ENCODE measurements at places on chromosomes 2 and 18.

DNA sequence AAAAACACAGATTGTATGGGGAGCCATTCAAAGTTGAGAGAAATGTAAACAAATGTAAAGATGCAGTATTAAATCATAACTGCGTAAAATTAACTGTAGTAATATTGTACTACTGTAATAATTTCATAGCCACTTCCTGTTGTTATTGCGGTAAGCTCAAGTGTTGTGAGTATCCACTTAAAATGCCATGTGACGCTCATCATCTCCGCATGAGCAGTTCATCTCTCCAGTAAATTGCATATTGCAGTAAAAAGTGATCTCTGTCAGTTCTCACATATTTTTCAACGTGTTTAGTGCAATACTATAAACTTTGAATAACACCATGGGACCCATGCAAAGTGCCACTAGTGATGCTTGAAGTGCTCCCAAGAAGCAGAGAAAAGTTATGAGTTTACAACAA, 41.8 kb upstream of the SP3 start:
- DNase-seq, result no peak

GRCh38 chr2:52465287-52465686, 1302.3 kb upstream of the CHAC2 start:
- no peak for DNase-seq

GRCh38 chr18:966759-967576, 62.3 kb downstream of the ADCYAP1 start:
- DNase-seq, result no peak

DNA sequence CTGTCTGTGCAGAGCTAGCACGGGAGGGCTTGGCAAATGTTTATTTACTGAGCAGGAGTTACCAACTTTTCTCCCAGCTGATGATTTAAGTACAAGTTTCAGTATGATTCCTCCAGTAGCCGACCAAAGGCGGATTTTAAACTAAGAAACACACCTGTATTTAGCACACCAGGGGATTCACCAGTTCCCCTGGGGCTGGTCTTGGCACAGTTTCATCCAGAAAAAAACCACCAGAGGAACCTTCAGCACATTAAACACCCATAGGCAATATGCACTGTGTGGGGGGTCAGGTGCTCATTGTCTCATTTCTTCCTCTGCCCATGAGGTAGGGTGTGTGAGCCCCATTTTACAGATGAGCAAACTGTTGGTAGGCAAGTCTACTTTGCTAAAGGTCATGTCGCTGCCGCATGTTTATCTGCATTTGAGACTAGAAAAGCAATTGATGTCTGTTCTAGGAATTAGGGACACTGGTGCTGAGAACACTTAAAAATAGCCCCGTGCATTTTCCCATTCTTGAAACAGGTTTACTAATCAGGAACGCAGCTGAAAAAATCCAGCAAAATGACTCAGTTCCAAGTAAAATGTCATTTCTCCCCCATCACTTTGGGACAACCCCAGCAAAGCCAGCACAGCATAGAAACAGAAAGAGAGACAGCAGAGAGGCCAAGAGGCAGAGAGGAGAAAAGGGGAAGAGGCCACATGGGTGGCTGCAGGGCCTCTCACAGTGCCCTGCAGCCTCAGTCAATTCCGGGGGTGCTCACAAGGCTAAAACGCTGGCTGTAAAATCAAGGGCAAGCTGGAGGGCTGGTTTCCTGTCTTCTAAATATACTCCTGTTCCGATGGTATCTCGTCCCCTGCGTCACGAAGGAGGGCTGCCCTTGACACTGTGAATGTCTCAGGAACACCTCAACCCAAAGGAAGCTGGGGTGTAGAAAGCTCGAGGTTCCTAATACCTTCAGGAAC, 166.8 kb upstream of the ID2 start:
- peak; percentile 45 for DNase-seq

DNA sequence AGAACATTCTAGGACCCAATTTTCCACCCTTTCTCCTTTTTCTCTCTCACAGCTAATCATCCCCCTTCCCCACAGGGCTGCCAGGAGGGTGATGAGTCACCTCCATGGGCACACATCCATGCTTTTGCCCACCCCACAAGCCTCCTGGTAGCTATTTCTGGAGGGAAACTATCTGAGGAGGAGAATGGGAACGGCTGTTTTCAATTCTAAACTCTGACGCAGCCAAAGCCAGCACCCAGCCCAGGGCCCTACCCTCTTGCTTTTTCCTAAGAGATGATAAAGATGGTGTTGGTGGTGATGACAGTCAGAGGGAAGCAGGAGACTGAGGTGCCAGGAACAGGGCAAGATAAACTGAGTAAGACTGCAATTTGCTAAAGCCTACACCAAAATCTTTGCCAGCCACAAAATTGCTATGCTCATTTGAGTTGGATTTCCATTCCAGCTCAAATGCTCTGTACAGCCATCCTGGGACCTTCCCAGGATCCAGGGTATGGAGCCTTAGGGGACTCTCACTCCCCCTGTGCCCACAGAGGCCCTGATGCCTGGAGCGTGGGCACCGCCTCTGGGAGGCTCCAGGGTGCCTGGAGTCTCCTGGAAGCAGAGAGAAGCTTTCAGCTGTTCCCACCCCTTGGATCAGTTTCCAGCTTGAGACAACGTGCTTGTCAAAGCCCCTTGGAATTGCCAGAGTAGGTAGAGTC, 62.0 kb upstream of the FZD7 start:
- no peak for DNase-seq
